Activated CD4-positive, alpha-beta T cell treated with anti-CD3 and anti-CD28 coated beads, Interleukin-2, amount 10 ng/mL, durations not matched to agents 7 days and 5 days (primary cell): ENCODE measurements at places on chromosomes 4 and X.

- no peak for DNase-seq
Measured at GRCh38 chr4:102842367-102842766, 15.0 kb upstream of the UBE2D3 start.

DNA sequence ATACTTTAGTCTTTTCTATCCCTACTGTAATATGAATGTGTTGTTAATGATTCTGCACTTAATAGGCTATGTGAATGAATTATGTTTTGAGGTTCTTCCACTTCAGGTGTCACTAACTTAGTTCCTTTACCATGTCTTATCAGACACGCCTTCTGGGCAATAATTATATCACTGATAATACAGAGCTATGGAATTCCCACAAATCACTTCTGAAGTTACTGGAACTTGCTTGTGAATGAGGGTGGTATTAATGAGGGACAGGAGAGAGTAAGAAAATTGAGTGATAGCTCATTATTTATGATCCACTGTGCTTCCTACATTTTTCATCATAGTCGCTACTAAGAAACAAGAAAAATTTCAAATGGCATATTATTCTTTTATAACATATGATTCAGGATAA is 130.0 kb downstream of the PDLIM5 start:
- no peak for DNase-seq

DNA sequence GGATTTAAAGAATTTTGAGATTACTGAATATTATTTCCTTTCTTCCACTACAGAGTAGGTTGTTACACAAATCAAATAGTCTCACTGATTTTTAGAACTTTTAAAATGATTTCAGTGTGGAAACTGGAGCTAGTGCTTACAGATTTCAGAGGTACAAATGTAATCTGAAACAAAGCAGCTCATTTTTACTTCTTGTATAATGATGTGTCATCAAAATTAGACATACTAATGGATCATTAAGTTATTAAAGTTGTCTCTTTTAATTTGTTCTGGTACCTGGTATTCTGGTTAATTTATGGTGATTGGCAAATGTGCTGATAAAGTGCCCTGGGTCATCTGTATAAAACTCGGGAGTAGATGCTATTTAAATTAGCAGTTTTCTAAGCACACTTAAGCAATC is 1528.3 kb downstream of the RPA4 start:
- DNase-seq: no peak

- no peak for DNase-seq
Measured at GRCh38 chr4:3293401-3294391, 875 bp downstream of the RGS12 start.

- no peak for DNase-seq
Measured at GRCh38 chrX:19954335-19955096, 36.3 kb downstream of the BCLAF3 start.

- no peak for DNase-seq
Measured at GRCh38 chr4:144710526-144710912, 64.6 kb downstream of the HHIP start.

- no peak for DNase-seq
Measured at GRCh38 chr4:48203819-48204218, 65.8 kb downstream of the TEC start.

DNA sequence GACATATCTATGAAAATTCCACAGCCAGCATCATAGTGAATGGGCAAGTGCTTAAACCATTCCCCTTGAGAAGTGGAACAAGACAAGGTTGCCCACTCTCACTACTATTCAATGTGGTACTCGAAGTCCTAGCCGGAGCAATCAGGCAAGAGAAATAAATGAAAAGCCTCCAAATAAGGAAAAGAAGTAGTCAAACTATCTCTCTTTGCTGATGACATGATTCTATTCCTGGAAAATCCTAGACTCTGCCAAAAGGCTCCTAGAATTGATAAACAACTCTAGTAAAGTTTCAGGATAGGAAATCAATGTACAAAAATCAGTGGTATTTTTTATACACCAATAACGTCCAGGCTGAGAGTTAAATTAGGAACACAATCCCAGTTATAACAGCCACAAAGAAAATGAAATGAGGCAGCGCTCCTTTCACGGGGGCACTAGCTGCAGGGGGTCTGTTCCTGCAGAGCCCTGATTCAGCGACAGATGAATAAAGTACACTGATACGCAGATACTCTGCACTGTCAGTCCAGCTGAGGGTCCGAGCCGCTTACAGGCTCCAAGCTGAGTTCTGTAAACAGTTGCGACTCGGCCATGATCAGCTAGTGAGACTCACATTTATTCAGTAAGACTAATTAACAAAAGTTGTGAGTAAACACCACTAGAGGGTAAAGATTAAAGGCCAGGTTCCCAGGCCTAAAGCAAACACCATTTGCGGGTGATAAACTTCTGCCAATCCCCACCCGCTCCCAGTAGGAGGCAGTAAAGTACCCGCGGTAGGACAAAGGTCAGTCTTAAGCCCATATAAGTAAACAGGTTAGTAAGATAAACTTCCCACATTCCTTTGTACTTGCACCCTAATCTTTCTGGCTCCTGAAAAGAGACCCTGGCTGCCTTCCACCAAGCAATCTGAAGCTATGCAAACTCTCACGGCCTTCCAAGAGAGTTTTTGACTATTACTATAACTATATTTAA is 290.6 kb upstream of the GRID2 start:
- no peak for DNase-seq

GRCh38 chrX:108165383-108166111 is 74.0 kb downstream of the ATG4A start:
- DNase-seq: no peak

DNA sequence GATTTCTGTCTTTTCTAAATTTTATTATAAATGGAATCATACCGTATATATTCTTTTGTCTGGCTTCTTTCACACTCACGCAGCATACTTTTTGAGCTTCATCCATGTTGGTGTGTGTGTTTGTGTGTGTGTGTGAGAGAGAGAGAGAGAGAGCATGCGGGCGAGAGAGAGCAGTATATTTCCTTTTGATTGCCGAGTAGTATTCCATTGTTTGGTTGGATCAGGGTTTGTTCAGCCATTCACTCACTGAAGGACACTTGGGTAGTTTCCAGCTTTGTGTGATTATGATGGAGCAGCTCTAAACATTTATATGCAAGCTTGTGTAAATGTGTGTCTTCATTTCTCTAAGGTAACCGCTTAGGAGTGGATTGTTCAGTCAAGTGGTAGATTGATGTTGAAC is 3.1 kb upstream of the L1CAM start:
- DNase-seq: no peak

- DNase-seq: no peak
Measured at GRCh38 chrX:19628011-19628575, 112.8 kb upstream of the MAP3K15 start.

DNA sequence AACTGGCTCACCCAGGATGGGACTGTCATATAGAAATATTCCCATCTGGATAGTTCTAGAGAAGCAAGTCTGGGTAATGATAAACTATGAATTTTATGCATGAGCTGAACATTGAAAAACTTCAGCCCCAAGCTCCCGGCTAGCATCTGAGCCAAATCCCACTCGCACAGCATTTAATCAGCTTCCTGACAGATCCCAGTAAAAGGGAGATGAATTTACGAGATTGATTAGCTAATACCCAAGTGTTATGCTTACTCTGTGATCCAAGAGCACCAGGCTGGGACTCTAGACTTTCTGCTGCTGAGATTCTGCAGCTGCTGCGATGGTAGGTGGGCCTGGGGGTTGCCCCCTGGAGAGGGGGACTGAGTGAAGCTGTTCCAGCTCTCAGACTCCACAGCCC is 28.0 kb downstream of the FRMPD3 start:
- DNase-seq: no peak

- no peak for DNase-seq
Measured at GRCh38 chr4:81215931-81216330, 909 bp upstream of the PRKG2 start.

- DNase-seq: no peak
Measured at GRCh38 chr4:102474736-102475504, 26.2 kb upstream of the NFKB1 start.

DNA sequence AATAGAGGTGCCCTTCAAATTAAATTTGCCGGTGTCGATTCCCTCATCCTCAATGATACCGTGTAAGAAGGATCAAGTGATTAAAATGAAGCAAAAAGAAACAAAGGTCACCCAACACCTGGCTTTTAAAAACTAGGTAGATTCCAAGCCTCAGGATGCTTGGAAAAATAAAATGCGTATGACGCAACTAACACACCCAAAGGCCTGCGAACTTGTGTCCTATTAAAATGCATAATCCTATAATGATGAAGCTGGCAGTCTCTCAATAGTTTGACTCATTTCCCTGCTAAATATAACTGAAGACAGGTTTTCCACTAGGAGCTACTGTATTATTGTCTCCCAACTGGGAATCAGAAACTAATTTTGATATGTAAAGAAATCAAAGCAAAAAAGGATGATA is 263.2 kb downstream of the DHX15 start:
- no peak for DNase-seq

DNA sequence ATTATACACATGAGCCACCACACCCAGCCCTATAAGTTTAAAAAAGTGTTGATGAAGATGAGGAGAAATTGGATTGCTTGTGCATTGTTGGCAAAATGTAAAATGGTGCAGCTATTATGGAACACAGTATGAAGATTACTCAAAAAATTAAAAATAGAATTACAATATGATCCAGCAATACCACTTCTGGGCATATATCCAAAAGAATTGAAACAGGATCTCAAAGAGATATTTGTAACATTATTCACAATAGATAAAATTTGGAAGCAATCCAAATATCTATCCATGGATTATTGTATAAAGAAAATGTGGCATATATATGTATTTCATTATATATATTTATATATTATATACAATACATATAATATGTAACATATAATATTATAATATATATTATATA is 515.6 kb upstream of the GNPDA2 start:
- no peak for DNase-seq

GRCh38 chr4:140052050-140052449 is 101.9 kb downstream of the MAML3 start:
- DNase-seq: peak; percentile 50

DNA sequence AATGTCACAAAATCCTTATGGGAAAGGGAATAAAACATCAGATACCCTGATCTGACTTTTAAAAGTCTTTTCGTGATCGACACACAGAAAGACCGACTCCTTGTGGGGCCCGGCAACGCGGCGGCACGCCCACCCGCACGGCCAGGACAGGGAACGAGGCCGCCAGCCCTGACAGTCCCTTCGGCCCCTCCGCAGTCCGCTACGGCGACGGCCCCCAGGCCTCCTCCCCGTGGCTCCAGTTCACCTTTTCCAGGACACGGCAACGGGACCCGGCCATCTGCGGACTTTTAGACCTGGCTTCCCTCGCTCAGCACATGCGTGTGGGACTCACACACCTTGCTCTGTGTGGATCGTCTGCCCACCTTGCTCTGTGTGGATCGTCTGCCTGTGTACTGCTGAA is 33.6 kb upstream of the GTPBP6 start:
- DNase-seq: no peak

DNA sequence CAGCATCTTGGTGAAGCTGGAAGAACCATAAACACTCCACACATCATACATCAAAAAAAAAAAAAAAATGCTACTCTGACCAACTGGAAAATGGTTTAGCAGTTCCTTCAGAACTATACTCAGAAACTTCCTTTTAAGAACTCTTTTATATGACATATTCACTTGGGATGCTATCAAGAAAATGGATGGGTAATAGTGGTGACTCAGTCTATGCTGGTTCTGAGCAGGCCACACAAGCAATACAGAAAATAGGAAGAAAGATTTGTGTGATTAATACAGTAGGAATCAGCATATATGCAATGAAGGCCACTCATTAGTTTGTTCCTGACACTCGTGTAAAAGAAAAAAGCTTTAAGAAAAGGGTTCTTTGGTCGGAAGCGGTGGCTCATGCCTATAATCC is 123.5 kb upstream of the FAT4 start:
- DNase-seq: no peak

GRCh38 chr4:11106190-11106589 is 322.5 kb downstream of the HS3ST1 start:
- DNase-seq: no peak

- no peak for DNase-seq
Measured at GRCh38 chrX:78493180-78493579, 165.8 kb upstream of the CYSLTR1 start.

DNA sequence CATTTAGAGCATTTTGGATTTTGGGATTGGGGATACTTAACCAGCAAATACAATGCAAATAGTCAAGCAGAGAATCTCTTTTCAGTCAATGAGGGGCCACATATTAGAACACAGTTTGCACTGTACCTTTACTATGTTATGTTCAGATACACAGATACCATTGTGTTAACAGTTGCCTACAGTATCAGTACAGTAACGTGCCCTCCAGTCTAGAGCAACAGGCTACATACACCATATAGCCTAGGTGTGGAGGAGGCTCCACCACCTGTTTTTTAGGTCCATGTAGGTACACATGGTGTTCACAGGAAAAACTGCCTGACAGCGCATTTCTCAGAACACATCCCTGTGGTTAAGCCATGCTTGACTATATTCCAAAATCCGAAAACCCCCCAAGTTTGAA is 9.1 kb downstream of the GRPEL1 start:
- no peak for DNase-seq

- no peak for DNase-seq
Measured at GRCh38 chrX:153495362-153495751, 577 bp downstream of the BGN start.

DNA sequence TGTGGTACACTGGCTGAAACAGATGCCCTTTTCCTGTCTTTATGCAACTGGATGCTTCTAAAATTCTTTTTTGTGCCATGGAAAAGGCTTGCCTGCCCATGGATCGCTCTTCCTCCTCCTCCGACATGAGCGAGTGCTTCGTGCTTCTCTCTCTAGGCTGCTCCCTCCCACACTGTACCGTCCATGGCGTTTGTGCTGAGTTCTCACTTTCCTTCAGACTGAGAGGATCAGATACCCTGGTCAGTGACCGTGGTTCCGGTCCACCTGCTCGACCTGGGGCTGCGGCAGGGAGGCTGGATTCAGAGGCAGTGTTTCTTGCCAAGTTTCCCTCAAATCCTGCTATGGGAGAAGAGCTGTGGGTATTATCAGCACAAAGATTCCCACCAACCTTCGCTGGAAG is 10.2 kb upstream of the CLDN24 start:
- DNase-seq: no peak

DNA sequence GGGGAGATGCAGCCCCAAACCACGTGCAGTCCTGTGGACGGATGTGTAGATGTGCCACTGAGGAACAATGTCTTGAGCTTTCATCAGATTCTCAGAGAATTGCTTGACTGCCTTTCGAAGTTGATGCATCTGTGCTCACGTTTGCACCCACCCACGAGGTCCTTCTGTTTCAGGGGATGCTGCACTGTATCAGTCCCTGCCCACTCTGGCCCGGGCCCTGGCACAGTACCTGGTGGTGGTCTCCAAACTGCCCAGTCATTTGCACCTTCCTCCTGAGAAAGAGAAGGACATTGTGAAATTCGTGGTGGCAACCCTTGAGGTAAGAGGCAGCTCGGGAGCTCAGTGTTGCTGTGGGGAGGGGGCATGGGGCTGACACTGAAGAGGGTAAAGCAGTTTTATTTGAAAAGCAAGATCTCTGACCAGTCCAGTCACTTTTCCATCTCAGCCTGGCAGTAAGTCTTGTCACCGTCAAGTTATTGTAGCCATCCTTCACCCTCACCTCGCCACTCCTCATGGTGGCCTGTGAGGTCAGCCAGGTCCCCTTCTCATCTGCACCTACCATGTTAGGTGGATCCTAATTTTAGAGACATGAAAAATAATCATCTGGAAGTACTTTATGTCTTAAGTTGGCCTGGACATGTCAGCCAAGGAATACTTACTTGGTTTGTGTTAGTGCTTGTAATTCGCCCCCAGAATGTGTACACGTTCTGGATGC is 36.4 kb upstream of the MSANTD1 start:
- DNase-seq: no peak
